ENCODE measurements at places on chromosomes 2 and 18. TPM values are rescaled to one million over a fixed set of nuclear protein-coding genes. Genes with fewer than 3 reads are reported as not detected.
A peak's percentile ranks its signal among the peaks of the same experiment; 100 is the strongest.

Gene LCT
- not detected for total RNA-seq

- no peak for DNase-seq
These were observed 21.0 kb downstream of the MERTK start for GRCh38 chr2:111919365-111919764.

GRCh38 chr2:134301099-134301927, 47.4 kb downstream of the MGAT5 start:
- peak; percentile 32 for DNase-seq

- DNase-seq: no peak
These were observed 1280.5 kb upstream of the CDH2 start for GRCh38 chr18:29457316-29457889.

GRCh38 chr2:105734762-105735538, 9.8 kb upstream of the NCK2 start:
- DNase-seq: no peak

DNA sequence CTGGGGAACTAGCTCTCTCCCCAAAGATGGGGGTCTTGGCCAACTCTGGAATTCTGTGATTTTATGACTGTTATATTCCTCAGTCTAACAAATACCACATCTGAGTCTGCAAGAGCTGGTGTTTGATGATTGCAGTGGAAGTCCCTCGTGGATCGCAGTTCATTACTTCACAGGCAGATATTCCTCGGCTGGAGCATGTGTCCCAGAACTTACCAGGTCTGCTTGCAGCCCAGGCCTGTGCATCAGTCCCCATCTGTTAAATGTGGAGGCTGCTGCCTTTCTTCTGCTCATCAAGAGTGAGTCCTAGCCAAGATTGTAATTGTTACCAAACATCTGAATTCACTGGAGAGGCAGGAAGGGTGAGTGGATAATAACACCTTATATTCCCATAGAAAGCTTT, 55.5 kb downstream of the PRKCE start:
- no peak for DNase-seq

GRCh38 chr2:88190808-88191721, 20.9 kb downstream of the THNSL2 start:
- DNase-seq: no peak

DNA sequence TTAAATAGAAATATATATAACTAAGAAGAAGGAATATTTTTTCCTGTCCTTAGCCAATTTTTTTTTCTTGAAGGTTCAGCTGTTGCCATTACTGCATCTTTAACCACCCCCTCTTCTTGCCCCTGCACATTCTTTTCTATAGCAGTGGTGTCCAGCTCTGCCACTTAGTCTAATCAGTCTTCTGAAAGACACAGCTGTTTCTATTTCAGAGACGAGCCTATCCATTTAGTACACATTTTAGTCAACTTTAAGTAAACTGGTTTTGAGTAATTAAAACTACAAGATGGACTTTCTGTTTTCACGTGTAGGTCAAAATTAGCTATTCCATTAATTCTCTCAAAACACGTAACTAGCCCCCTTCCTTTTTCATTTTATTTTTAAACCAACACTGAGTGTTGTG, 21.0 kb downstream of the SPOPL start:
- DNase-seq: no peak

DNA sequence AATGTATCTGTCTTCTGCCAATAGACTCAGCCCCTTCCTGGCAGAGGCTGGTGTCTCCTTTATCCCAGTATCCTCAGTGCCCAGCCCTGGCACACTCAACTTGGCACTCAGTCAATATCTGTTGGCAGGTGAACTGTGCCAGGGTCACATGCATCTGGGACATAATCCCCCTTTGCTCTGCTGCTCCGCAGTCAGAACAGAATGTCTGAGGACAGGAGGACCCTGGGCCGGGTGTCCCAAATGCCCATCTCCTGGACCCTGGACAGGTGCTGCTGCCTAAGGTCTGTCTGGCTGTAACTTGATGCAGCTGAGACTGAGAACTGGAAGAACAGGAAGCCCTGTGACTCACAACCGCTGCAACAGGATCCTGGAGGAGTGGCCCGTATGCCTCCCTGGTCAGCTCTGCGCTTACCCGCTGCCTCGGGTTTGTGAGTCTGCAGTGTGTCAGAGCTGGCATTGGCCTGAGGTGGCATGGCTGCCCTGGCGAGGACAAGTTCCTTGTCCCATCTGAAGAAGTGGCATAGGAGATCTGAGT, 11.4 kb downstream of the HK2 start:
- peak; percentile 93 for DNase-seq

DNA sequence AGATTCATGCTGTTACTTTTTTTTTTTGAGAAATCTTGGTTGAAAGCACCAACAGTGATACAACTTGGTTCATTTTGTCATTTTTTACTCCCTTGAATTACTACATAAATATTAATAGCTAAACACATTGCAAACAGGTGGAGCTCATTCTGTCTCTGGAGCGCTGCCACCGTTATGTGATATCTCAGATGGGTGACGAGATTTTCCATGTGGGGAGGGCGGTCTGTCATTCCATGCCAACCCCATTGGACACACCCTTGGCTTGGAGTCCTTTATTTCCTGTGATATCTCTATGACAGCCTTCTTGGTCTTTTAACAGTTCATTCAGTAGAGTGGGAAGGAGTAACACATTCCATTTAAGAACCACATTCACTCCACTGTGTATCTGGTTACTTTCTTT, 794.8 kb downstream of the SATB2 start:
- DNase-seq: no peak
